ENCODE measurements at places on chromosomes 3 and 15.
A peak's percentile ranks its signal among the peaks of the same experiment; 100 is the strongest.

- DNase-seq, result no peak
Measured at GRCh38 chr15:71374607-71375352, 259.5 kb downstream of the THSD4 start.

GRCh38 chr15:51924156-51925068, 47.2 kb downstream of the LEO1 start:
- no peak for DNase-seq

DNA sequence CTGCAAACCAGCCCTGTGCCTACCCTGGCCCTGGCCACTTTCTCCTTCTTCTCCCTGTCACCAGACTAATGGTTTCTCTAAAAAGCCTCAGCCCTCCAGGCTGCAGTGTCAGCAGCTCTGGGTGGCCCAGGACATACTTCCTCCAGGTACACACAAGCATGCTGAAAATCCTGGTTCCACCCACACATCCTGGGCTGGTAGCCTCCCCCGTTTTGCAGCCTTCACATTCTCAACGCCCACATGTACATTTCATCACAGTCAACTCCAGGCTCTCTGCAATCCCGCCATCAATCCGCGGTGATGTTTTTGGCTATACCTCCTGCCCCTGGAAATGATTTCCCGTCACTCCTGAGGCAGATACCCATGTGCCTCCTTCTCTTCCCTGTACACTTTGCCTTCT, 59.4 kb downstream of the MAGEF1 start:
- DNase-seq, result no peak

DNA sequence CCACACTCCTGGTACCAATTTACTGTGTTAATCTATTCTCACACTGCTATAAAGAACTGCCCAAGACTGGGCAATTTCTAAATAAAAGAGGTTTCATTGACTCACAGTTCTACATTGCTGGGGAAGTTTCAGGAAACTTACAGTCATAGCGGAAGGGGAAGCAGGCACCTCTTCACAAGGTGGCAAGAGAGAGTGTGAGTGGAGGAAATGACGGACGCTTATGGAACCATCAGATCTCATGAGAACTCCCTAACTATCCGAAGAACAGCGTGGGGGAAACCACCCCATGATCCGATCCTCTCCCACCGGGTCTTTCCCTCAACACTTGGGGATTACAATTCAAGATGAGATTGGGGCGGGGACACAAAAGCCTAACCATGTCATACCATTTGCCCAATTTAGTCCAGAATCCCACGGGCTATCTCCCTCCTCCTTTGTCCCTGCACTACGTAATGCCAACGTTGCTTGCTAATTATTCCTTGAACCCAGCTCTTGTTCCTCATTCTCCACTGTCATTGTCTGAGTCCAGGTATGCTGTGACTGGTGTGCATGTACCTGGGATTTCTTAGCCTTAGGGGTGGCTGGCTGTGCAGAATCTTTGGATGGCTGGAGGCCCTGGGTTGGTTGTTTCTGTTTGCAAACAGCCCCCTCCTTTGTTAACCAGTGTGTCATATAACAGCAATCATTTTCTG, 3.4 kb downstream of the PIGZ start:
- DNase-seq, result no peak

DNA sequence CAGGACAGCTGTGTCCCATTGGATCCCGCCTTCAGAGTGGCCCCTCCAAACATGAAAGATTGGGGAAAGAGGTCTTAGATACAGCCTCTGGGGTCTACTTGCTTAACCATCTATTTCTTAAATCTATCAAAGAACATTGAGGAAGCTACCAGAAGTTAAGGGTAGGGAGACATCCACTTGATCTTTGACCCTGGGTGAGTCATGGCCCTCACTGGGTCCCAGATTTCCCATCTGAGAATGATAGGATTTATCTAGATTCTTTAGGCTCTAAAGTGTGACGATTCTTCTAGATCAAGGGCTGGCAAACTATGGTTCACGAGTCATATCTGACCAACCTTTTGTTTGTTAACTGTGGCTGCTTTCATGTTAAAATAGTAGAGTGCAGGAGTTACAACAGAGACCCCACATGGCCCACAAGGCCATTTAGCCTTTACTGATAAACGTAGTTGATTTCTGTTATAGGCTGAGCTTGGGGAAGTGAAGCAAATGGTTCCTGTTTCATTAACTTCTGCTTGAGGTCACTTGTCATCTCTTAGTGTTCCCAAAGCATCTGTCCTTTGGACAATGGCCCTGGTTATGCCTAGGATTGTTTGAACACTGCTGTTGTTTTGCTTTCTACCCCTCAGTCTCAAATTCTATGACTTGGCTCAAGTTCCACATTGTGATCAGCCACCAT, 8.0 kb downstream of the MUC13 start:
- no peak for DNase-seq

- peak; percentile 33 for DNase-seq
Measured at GRCh38 chr15:29100486-29101000, 169.1 kb downstream of the NSMCE3 start.

GRCh38 chr3:43758592-43759225, 68.0 kb downstream of the ABHD5 start:
- no peak for DNase-seq

DNA sequence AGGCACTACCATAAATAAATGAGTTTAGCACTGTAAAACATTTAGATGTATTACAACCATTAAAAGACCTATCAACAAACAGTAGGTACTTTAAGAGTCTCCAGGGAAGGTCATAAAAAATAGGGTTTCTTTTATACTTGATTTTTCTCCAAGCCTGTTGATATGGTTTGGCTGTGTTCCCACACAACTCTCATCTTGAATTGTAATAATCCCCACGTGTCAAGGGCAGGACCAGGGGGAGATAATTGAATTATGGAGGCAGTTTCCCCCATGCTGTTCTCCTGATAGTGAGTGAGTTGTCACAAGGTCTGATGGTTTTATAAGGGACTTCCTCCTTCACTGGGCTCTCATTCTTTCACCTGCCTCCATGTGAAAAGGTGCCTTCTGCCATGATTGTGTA, 468.9 kb upstream of the UBE2E2 start:
- DNase-seq, result no peak

- DNase-seq, result peak; percentile 60
Measured at GRCh38 chr15:84833447-84834228, 16.5 kb downstream of the ALPK3 start.

DNA sequence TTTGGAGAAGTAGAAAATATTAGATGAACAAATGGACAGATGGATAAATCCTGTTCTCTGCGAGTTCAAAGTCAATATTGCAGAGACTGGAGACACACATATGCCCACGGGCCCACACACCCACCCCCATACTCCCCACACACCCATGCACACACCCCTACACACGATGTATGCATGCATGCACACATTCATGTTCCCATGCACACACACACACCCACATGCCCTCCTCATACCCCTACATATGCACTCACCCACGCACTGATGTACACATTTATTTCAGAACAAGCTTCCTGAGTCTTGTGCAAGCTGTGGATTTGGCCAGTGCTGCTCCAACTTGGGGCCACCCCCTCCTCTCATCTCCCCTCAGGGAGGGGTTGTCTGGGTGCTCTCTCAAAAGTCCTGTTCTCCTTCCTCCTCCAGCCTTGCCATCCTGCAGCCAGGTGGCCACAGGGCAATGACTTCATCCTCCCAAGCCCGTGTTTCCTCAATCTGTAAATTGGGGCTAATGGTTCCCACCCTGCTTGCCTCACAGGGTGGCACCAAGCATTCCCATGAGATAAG, 16.4 kb downstream of the MAPKAPK3 start:
- no peak for DNase-seq

GRCh38 chr15:41116962-41117252, 827 bp upstream of the INO80 start:
- no peak for DNase-seq

- peak; percentile 74 for DNase-seq
Measured at GRCh38 chr3:44886561-44886960, 12.2 kb downstream of the TGM4 start.

- DNase-seq, result peak; percentile 56
Measured at GRCh38 chr15:29090617-29091466, 178.8 kb downstream of the NSMCE3 start.

DNA sequence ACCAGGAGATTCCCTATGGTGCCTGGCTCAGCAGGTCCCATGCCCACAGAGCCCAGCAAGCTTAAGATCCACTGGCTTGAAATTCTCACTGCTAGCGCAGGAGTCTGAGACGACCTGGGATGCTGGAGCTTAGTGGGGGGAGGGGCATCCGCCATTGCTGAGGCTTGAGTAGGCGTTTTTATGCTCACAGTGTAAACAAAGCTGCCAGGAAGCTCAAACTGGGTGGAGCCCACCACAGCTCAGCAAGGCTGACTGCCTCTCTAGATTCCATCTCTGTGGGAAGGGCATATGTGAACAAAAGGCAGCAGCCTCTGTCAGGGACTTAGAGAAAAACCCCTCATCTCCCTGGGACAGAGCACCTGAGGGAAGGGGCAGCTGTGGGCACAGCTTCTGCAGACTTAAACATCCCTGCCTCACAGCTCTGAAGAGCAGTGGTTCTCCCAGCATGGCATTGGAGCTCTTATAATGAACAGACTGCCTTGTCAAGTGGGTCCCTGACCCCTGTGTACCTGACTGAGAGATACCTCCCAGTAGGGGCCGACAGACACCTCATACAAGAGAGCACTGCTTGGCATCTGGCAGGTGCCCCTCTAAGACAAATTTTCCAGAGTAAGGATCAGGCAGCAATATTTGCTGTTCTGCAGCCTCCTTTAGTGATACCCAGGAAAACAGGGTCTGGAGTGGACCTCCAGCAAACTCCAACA, 231.5 kb upstream of the SETMAR start:
- DNase-seq, result no peak

DNA sequence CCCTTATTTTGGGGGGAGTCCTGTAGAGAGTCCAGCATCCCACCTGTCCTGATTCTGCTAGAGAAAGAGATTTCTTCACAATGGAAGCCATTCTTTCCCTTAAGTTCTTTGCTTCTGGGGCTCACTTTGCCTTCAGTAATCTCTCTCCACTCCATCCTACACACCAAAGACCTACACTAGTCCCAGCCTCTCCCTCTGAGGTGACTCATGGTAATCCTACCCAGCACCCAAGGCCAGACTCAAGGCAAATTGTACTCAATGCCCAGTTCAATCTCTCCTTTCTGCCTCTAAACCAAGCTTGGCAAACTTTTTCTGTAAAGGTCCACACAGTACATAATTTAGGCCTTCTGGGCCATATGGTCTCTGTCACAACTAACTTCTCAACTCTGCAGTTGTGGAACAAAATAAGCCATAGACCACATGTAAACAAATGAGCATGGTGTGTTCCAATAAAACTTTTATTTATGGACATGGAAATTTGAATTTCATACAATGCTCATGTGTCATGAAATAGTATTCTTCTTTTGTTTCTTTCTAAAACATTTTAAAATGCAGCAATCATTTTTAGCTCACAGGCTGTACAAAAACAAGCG, 72.5 kb downstream of the MRPL46 start:
- DNase-seq, result peak; percentile 17

DNA sequence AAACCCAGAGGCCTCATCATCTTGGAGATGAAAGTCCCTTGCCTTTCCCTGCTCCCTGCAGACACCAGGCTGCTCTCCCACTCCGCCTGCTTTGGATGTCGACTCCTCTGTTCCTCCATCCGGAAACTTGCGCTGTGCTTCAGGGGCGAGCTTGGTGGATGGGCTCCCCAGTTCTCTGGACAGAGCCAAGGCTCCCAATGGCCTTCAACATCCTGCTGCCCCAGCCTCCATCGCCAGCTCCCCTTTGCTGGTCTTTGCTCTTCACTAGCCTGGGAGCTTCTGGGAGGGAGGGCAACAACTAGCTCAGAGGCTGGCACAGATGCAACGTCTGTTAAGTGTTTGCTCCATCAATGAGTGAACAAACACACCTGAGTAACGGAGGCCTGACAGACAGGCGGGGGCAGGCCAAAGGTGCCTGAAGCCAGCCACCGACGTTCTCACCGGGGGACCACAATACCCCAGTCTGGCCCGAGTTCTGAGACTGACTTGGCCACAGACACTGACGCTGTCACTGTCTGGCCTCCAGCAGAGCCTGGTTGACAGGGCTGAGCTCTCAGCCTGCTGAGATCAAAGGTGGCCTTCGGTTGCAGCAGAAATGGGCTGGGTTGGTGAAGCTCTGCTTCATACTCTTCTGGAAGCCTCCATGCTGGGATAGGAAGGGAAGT, 39.0 kb downstream of the RGMA start:
- no peak for DNase-seq

DNA sequence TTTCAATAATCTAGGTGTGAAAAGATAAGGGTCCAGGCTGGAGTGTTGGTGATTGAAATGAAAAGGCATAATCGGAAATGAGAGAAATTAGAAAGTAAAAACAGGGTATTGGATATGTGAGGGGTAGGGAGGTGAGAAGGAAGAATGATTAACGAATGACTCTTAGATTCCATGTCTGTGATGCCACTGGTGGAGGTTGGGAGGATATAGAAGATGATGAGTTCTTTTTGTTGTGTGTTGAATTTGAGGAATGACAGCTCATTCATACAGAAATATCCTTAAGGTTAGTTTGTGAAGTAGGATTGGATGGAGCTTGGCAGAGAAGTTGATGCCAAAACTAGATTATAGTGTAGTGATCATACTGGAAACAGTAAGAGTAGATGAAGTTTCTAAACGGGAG, 72.2 kb upstream of the CCNL1 start:
- DNase-seq, result no peak
